ENCODE measurements at places on chromosomes 5 and 9.

- DNase-seq: no peak
Observed at GRCh38 chr9:2709645-2710101, 7.6 kb upstream of the KCNV2 start.

DNA sequence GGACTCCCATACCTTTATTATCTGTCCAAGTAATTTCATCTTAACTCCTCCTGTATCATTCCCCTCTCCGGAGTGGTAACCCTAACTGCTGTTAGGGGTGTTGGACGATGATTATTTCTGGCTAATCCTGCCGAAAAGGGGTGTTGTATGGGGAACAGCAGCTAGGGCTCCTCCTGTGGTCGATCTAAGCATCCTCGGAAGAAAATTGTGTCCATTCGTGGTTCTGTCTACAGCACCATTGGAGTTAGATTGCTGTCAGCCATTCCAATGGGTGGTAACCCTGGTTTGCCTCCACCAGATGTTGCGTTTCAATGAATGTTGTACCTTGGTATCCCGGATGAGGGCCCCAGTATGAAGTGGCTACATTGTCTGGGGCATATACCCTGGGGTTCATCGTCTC, 35.6 kb upstream of the LMNB1 start:
- DNase-seq: no peak

- no peak for DNase-seq
Observed at GRCh38 chr9:88971131-88971960, 19.9 kb upstream of the S1PR3 start.

GRCh38 chr5:137665678-137666460, 70.0 kb downstream of the KLHL3 start:
- no peak for DNase-seq

Data from Ammon's horn (tissue), 1 donor.